ENCODE measurements at places on chromosomes 1 and 21.

GRCh38 chr1:32115496-32115895, 7.6 kb downstream of the KPNA6 start:
- DNase-seq: no peak

- DNase-seq: peak; percentile 6
Observed at GRCh38 chr1:218164930-218165700, 120.0 kb upstream of the RRP15 start.

DNA sequence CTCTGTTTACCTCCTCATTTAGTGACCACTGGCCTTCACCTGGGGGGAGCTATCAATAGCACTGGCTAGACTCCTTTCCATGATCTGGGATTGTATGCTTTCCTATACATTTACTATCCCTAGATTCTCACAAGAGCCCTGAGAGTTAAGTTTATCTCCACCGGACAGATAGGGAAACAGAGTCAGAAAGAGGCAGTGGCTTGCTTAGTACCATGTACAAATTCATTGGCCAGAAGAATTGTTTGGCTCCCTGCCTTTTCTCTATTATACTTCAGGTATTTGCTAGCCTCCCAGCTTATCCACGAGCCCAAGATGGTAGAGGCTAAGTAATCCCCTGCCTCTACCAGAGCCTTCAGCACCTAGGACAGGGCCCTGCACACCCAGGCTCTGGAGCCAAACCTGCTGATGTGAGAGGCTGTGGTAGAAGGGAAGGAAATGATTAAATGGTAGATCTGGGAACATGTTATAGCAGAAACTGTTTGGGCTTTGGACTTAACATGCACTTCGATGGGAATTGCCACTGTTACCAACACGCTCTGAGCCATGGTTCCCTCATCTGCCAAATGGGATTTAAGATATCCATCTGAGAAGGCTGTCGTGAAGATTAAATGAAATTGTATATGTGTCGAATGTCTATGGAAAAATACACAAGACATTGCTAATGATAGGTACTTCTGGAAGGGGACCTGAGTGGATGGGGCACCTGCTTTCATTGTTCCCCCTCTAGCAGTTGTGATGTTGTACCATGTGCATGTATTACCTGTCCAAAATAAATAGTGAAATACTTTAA, 3.1 kb upstream of the BLACAT1 start:
- peak; percentile 46 for DNase-seq

DNA sequence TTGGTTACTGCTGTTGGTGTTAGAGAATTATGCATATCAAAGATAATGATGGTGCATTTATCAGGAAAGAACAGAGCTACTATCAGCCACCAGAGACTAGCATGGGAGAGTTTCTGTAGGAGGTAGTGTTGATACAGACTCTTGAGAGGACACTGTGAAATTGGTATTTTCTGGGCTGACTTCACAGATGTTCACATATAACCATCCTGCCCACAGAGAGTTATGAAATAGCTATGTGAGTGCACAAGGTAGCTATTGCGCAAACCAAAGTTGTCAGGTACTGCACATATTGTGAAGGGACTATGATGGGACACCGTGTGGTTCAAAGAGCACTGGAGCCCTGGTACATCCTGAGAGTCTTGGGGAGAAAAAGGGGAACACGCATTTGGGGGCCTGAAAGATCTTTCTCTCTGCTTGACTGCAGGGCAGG, 1.4 kb upstream of the TLCD4 start:
- no peak for DNase-seq

DNA sequence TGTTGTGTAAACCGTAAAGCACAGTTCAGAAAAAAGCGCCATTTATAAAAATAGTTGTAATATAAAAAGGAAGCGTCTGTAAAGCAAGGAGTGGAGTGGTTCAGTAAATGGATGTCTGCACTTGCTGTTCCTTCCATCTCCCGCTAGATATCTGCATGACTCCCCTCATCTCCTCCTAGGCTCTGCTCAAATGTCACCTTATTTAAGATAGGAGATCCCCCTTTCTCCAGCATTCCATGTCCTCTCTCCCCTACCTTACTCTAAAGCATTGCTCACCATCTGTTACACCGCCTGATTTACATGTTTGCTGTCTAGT, 745 bp downstream of the MUL1 start:
- DNase-seq: no peak

- no peak for DNase-seq
Observed at GRCh38 chr1:212433577-212434462, 1.1 kb downstream of the NENF start.

- no peak for DNase-seq
Observed at GRCh38 chr21:38664315-38664714, 141.4 kb upstream of the ETS2 start.

DNA sequence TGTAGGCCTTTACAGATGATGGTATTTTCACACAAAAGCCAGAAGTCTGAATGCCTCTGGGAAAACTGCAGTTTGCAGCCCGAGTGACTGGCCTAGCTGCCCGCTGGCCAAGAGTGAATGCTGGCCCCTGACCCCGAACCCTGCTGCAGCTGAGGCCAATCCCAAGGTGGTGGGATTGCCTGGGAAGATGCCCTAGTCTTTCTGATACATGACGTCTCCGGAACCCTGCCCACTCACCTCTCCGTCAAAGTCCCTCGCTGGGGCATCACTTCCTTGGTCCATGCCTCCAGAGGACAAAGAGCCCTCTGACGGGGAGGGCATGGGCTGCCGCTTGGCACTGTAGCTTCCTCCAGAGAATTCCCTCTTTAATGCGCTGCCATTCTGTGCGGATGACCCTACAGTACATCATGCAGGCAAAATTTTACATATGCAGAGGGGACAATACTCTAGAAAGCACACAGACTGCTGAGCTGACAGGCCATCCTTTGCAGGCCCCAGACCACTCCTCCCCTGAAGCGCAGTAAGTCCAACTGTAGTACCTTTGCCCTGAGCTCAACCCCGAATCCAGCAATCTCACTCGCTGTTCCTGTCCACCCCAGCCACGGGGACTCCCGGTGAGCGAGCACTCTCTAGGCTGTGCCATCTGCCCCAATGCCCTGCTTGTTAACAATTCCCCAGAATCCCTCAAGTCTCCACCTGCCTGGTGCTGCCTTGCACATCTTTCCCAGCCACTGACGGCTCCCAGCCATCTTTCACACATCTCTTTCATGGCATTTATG, 54.7 kb downstream of the COQ8A start:
- no peak for DNase-seq

DNA sequence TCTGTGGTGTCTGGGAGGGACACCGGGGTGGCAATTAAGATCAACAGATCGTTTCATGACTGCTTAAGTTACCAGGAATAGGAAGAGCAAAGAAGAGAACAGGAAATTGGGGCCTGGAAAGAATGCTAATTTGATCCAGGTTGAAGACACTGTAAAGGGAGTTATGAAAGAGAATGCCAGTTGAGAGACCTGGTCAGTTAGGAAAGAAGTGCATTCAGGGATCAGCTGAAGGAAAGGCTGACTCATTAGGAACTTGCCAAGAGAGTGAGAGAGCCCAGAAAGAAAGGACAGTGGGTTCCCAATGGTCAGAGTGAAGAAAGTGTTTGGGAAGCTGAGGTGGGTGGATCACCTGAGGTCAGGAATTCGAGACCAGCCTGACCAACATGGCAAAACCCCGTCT, 119.6 kb downstream of the UBE2U start:
- DNase-seq: no peak

- peak; percentile 30 for DNase-seq
Observed at GRCh38 chr21:37074197-37074510, 1.1 kb downstream of the TTC3 start.

GRCh38 chr1:238450976-238451375, 560.3 kb upstream of the ZP4 start:
- DNase-seq: no peak

DNA sequence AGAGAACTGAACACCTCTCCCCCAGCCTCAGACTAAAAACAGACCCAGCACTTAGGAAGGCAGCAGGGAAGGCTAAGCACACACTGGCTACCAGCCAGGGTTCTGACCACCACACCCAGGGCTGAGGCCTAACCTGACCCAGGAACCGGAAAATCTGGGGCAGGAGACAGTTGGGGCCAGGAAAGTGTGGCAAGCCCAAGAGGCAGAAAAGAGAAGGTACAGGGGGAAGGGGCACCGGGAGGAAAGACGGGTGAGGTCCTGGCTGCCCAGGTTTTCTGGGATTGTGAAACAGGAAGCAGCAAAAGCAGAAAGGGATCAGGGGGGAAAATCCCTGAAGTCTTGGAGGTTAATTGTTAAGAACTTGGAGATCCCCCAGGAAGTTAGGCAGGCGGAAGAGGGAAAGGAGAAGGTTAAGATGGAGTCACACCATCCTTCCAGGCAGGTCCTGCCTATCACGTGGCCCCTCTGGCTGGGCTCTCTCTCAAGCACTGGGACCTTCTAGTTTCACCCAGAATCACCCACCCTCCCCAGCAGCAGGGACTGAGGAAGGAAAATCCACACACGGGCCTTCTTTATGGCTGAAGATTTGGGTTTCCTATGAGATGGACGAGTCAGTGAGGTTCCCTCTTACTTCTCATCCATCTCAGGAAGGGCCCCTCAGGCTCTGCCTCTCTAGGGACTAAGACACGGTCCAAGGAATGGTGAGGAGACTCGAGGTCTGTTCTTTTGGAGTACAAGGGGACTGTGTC, 2.6 kb downstream of the HDGF start:
- DNase-seq: peak; percentile 40

- no peak for DNase-seq
Observed at GRCh38 chr1:220222939-220223338, 49.3 kb downstream of the RAB3GAP2 start.

DNA sequence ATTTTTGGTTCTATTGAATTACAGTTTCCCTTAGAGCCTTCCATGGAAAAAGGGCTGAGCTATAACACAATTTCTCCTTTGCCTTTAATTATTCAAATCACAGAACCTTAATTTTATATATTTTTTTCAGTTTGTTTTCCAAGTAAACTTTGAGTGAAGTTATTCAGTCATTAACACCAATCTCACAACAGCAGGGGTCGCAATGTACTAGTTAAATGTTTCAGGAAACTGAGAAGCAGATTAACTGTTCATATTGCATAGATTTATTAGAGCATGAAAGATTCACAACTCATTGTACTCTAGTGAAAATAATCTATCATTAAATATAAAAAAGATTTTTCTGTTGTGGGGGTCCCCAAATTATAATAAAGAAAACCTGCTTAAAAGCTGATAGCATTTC, 64.1 kb downstream of the KIFAP3 start:
- DNase-seq: peak; percentile 5

GRCh38 chr1:15550573-15550972, 23.9 kb downstream of the DNAJC16 start:
- DNase-seq: no peak
